ENCODE measurements at places on chromosomes 3 and 15. TPM values are rescaled to one million over a fixed set of nuclear protein-coding genes. Genes with fewer than 3 reads are reported as not detected.

DNA sequence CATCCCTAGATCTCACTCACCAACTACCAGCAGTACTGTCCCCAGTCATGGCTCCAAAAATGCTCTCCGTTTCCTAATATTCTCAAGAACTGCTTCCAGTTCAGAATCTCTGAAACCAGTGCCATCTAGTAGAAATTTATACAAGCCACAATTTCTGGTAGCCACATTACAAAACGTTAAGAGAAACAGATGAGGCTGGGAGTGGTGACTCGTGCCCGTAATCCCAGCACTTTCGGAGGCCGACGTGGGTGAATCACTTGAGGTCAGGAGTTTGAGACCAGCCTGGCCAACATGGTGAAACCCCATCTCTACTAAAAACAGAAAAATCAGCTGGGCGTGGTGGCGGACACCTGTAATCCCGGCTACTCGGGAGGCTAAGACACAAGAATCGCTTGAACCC, 78.4 kb upstream of the RAD18 start:
- no peak overlapping the region for H3K27ac ChIP-seq
- no peaks in the 10 kb centered on the region for H3K27me3 ChIP-seq
- H3K4me1 ChIP-seq: no peaks in the 10 kb centered on the region
- no peak for DNase-seq

DNA sequence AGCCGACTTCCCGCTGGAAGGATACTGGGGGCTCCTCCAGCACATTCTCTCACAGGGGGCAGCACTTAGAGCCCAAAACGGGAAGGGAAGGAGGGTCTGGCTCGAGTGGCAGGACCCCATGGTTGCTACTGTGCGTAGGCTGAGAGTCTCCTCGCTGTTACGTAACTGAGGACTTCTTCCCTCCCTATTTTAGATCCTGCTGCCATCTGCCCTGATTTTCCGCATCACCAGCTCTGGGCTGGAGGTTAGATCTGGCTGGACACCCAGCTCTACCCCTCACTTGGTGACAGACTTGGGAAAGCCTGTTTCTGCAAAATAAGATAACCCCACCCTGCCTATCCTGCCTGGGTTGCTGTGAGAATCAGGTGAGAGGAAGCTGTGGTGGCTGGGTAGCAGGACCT, 47.7 kb downstream of the BDH1 start:
- H3K4me3 ChIP-seq: no peak overlapping the region
- peaks cover 7% of the 10 kb centered on the region for H3K36me3 ChIP-seq
- peaks cover 12% of the 10 kb centered on the region for H3K4me1 ChIP-seq

- no peak overlapping the region for H3K4me3 ChIP-seq
- no peaks in the 10 kb centered on the region for H3K36me3 ChIP-seq
- H3K27ac ChIP-seq: peak overlapping the region; percentile 0
- no peaks in the 10 kb centered on the region for H3K27me3 ChIP-seq
- DNase-seq: no peak
Observed at GRCh38 chr15:39462691-39463090, 118.2 kb upstream of the THBS1 start.

- H3K4me1 ChIP-seq: no peaks in the 10 kb centered on the region
- DNase-seq: no peak
- H3K27ac ChIP-seq: no peak overlapping the region
- no peaks in the 10 kb centered on the region for H3K27me3 ChIP-seq
- no peaks in the 10 kb centered on the region for H3K36me3 ChIP-seq
- H3K4me3 ChIP-seq: no peak overlapping the region
Observed at GRCh38 chr3:100033903-100034471, 80.3 kb downstream of the FILIP1L start.

DNA sequence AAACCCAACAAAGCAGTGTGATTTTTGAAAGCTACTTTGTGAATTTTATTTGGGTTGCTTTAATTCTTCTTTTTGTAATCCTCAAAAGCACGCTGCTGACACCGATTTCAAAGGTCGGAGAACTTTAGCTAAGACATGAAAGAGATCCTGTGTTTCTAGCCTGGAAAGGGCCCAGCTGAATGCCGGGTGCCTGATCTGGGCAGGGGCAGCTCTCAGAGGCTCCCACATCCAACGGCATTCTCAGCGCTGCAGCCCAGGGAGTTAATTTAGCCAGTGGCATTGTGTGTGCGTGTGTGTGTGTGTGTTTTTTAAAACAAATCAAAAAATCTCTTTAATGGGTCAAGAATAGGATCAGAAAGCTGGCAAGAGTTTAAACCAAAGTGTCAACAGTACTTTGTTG, 6.6 kb downstream of the RBP1 start:
- no peak for DNase-seq
- H3K36me3 ChIP-seq: no peaks in the 10 kb centered on the region
- H3K4me1 ChIP-seq: peaks cover 20% of the 10 kb centered on the region
- peak overlapping the region; percentile 1 for H3K27ac ChIP-seq
- no peak overlapping the region for H3K4me3 ChIP-seq

The MUC20 gene
- polyA plus RNA-seq: 3.3 TPM
